ENCODE measurements at places on chromosomes 5 and 9. TPM values are rescaled to one million over a fixed set of nuclear protein-coding genes. Genes with fewer than 3 reads are reported as not detected.

GRCh38 chr5:17412760-17413671, 85.0 kb upstream of the TAF11L2 start:
- peak; percentile 81 for DNase-seq

GRCh38 chr5:82276800-82277612, 1.1 kb downstream of the RPS23 start:
- DNase-seq: no peak

DNA sequence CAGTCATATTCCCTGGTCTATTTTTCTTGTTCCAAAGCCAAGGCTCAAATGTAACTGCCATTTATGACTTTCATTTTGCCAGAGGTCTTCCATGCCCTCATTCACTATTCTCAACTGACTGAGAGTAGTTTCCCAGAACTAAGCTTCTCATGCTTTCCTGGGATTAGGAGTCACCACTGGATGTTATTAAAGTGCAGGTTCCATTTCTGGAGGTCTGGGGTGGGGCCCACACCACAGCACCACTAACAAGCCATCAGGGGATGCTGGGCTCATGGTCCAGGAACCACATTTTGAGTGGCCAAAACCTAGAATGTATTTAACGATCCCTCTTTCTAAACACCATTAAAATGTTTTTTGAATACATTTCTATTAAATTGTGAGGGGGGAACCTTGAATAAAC, 677.6 kb downstream of the SEMA5A start:
- DNase-seq: no peak

GRCh38 chr9:137194388-137194787, 5.9 kb downstream of the SSNA1 start:
- DNase-seq: no peak

HAPLN1 gene
- total RNA-seq: not detected

GRCh38 chr9:102631559-102631958, 363.6 kb upstream of the CYLC2 start:
- no peak for DNase-seq
